ENCODE measurements at places on chromosomes 6 and 20.

GRCh38 chr6:36858407-36858981 lies 16.1 kb downstream of the PPIL1 start:
- H3K27me3 ChIP-seq: no peaks in the 10 kb centered on the region
- no peaks in the 10 kb centered on the region for H3K4me1 ChIP-seq
- H3K27ac ChIP-seq: no peak overlapping the region
- peaks cover 76% of the 10 kb centered on the region for H3K36me3 ChIP-seq

DNA sequence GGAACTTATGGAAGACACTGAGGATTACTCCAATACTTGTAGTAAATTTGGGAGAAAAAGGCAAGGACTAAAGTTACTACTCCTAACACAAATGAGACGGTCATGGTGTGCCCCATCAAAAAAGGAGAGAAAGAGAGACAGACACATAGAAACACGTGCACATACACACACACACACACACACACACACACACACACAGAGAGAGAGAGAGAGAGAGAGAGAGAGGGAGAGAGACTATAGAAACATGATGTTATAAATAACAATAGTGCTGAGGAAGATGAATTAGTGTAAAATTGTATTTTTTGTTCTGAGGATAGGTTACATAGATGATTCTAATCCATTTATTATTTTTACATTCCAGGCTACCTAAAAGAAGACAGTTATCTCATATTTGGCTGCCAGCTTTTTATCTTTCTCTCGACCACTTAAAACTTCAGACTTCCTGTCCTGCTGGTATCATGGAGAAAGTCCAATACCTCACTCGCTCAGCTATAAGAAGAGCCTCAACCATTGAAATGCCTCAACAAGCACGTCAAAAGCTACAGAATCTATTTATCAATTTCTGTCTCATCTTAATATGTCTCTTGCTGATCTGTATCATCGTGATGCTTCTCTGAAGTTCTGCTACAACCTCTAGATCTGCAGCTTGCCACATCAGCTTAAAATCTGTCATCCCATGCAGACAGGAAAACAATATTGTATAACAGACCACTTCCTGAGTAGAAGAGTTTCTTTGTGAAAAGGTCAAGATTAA lies 10.5 kb downstream of the PLN start:
- DNase-seq: no peak
- H3K27ac ChIP-seq: no peak overlapping the region
- H3K27me3 ChIP-seq: no peaks in the 10 kb centered on the region
- peaks cover 7% of the 10 kb centered on the region for H3K36me3 ChIP-seq
- H3K4me3 ChIP-seq: no peak overlapping the region

GRCh38 chr6:6169141-6169540 lies 151.3 kb downstream of the F13A1 start:
- H3K4me1 ChIP-seq: no peaks in the 10 kb centered on the region
- DNase-seq: no peak
- H3K27me3 ChIP-seq: peaks cover 5% of the 10 kb centered on the region
- no peak overlapping the region for H3K27ac ChIP-seq
- no peak overlapping the region for H3K4me3 ChIP-seq
- no peaks in the 10 kb centered on the region for H3K36me3 ChIP-seq

DNA sequence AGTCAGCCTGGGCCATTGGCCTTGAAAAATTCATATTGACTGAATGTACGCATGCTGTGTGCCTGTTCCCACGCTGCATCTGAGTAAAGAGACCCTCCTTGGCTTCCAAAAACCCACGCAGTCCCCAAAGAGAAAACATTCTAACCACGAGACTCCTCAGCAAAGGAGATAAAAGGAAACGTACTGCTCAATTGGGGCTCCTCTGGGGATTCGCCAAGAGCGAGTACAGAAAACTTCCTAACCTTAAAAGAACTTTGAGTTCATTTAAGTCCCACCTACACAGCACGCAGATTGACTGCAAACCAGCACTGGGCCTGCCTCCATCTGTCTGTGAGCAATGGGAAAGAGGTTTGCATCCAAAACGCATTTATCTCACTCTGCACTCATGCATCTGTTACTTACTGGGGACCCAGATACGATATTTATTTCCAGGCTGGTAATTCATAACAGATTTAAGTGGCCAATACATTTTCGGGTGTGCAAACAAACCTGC lies 505.9 kb upstream of the CHD6 start:
- no peaks in the 10 kb centered on the region for H3K36me3 ChIP-seq
- H3K27ac ChIP-seq: no peak overlapping the region
- no peak for DNase-seq
- no peak overlapping the region for H3K4me3 ChIP-seq
- no peaks in the 10 kb centered on the region for H3K4me1 ChIP-seq
- H3K27me3 ChIP-seq: no peaks in the 10 kb centered on the region

- H3K36me3 ChIP-seq: peaks cover 37% of the 10 kb centered on the region
- no peaks in the 10 kb centered on the region for H3K27me3 ChIP-seq
- peak overlapping the region; percentile 96 for H3K27ac ChIP-seq
- no peak for DNase-seq
- H3K4me1 ChIP-seq: peaks cover 87% of the 10 kb centered on the region
- H3K4me3 ChIP-seq: peak overlapping the region; percentile 99
Observed at GRCh38 chr6:25042984-25043725, 107.4 kb upstream of the RIPOR2 start.
